Stimulated activated CD4-positive, alpha-beta T cell treated with anti-CD3 and anti-CD28 coated beads, Interleukin-2, amount 100 ng/mL, for 4 hours (primary cell): ENCODE measurements at places on chromosomes 4 and X.

DNA sequence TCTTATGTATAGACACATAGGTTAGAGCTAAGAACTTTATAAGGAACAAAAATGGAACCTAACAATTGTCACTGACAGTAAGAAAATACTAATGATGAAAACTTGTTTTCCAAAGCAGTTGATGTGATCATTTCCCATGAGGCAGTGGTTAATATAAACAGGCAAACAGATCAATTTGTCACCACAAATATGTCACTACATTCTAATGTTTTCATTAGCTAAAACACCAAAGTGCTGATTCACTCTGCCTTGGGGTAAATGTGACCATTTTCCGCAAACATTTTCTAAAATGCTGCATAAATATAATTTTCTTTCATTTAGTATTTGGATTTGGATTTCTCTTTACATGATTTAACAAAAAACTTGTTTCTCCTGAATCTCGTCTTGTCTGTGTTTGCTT lies 408.9 kb upstream of the CTSO start:
- no peak for DNase-seq

- DNase-seq, result no peak
Observed at GRCh38 chrX:63032811-63033210, 318.3 kb downstream of the SPIN4 start.

- DNase-seq, result no peak
Observed at GRCh38 chr4:147327322-147327721, 153.6 kb upstream of the EDNRA start.

- no peak for DNase-seq
Observed at GRCh38 chrX:69741721-69742120, 125.8 kb downstream of the EDA start.

DNA sequence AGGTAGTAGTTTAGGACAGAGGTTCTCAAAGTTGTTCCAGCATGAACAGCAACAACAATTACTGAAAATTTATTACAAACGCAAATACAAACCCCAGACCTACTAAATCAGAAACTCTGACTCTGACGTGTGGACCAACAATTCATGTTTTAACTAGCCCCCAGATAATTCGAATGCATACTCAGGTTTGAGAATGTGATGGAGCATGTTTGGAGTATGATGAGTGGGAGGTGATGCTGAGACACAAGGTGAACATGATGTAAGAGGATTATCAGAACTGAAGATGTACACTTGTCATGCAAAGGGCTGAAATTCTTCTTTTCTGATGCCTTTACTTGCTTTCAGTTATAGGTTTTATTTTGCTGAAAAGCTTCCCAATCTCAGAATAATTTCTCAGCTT lies 323.0 kb downstream of the INPP4B start:
- no peak for DNase-seq
